ENCODE measurements at places on chromosomes 3 and 15.

GRCh38 chr3:134090031-134090430 lies 60.3 kb upstream of the SLCO2A1 start:
- no peak for DNase-seq

GRCh38 chr3:18372786-18373405 lies 52.2 kb downstream of the SATB1 start:
- DNase-seq = no peak

GRCh38 chr3:196131921-196132320 lies 50.0 kb upstream of the TFRC start:
- no peak for DNase-seq

GRCh38 chr15:80530737-80531365 lies 126.7 kb downstream of the ARNT2 start:
- DNase-seq = no peak

- no peak for DNase-seq
Measured at GRCh38 chr3:131705099-131705498, 202.3 kb upstream of the MRPL3 start.

DNA sequence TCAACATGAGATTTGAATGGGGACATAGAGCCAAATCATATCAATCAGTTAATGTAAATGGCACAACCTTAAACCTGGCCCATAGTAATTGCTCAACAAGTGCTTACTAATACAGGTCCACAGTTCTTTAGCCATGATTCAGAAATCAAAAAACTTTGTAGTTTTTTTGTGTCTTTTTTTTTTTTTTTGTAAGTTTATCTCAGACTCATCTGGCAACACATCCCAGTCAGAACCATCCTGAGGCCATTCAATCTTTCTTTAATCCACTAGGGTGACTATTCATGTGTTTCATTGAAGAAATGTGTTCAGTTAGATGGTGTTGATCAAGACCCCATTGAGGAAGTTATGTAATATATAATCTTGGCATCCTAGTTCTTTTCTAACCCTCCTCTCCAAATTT lies 65.4 kb downstream of the ABI3BP start:
- DNase-seq = no peak

DNA sequence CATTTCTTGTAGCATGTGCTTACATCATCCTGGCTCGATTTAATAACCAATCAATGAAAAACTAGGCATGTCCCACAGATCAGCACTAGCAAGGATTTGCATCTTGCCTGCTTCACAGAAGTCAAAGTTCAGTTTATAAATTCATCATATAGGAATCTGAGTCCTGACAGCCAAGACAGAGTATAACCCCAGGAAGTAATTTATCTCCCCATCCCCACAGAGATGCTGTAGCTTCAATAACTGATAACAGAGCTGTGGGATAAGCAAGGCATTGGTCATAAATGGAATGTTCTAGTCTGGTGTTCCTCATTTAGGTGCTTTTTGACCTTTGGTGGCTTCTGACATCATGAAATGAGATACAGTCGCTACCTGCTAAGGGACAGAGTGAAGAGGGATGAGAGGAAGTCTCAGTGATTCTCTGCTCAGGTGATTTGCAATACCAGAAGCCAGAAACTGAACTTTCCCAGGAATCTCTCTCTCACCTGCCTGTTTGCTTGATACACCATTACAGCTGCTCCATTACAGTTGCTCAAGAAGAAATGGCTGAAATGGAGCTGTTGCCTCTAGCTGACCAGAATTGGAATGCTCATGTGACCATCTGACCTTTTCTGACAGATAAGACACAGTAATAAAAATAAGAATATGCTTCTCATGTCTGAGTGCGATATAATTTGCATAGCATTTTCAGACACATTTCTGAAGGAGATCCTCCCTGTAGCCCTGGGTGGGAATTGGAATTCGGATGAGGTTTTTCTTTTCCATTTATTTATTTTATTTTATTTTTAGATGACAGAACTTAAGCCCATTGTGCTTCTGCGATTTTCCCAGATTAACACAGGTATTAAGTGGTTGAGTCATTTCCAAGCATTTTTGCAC lies 217.1 kb upstream of the KCNMB2 start:
- DNase-seq = no peak

- DNase-seq = no peak
Measured at GRCh38 chr3:30069056-30069455, 537.3 kb upstream of the TGFBR2 start.

DNA sequence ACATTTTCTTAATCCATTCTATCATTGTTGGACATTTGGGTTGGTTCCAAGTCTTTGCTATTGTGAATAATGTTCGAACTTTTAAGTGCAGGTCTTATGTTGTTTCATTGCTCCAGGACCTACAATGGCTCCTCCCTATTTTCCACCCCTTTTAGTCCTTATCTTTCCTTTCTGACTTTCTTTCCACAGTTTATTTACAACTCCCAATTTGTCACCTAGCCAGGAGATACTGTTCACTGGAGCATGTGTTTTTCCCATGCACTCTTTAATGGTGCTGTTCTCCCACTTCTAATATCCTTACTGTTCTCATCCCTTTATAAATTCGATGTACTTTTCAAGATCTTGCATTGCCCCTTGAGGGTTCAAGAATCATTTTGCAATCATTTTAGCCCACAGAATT lies 290.0 kb downstream of the WDR72 start:
- no peak for DNase-seq

- DNase-seq = no peak
Measured at GRCh38 chr3:55190331-55190730, 262.5 kb upstream of the LRTM1 start.

DNA sequence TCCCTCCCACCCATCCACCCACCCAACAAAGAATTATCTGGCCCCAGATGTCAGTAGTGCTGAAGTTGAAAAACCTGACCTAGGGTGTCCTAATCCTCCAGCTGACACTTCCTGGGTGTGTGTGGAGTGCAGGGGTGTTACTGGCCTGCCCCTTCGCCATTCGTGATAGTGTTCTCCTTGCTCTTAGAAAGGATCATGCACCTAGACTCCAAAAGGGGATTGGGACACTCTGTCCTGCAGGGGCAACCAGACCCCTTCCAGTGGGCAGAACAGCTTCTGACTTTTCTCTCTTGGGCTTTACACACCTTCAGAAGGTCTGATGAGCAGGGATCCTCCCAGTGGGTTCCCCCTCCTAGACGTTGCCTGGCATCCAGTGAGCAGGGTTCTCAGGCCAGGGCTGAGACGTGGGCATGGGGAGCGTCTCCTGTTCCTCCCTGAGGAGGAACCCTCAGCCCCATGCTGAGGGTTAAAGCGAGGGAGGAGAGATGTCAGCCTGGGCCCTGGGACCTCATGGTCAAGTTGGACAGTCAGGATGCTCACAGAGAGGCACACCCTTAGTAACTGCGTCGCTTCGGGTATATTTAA lies 75.0 kb downstream of the AAGAB start:
- DNase-seq = no peak

- no peak for DNase-seq
Measured at GRCh38 chr3:111311709-111312235, 230.2 kb upstream of the CD96 start.

GRCh38 chr3:193910886-193911738 lies 224.8 kb upstream of the HES1 start:
- no peak for DNase-seq

DNA sequence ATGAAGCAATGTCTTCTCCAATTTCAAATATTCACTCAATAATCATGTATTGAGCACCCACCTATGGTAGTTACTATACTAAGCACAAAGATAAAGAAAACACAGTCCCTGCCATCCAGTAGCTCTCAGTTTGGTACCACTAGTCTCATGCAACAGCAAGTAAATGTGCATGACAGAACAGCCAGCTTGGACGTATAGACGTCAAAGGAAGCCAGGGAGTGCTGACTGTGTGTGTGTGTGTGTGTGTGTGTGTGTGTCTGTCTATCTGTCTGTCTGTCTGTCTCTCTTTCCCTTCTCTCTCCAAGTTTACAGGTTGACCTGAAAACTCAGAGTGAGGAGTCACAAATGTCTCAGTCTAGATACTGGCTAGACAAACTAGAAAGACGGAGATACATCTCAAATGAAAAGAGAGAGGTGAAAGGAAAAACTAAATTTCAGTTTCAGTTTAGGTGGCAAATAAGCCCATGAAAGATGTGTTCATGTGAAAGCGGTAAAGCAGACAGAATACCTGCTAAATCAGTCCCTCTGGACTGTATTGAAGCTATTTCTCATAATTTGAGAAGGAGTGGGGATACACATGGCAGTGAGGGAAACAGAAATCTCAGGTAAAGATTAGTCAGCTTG lies 141.1 kb upstream of the PTPRG start:
- DNase-seq = no peak

DNA sequence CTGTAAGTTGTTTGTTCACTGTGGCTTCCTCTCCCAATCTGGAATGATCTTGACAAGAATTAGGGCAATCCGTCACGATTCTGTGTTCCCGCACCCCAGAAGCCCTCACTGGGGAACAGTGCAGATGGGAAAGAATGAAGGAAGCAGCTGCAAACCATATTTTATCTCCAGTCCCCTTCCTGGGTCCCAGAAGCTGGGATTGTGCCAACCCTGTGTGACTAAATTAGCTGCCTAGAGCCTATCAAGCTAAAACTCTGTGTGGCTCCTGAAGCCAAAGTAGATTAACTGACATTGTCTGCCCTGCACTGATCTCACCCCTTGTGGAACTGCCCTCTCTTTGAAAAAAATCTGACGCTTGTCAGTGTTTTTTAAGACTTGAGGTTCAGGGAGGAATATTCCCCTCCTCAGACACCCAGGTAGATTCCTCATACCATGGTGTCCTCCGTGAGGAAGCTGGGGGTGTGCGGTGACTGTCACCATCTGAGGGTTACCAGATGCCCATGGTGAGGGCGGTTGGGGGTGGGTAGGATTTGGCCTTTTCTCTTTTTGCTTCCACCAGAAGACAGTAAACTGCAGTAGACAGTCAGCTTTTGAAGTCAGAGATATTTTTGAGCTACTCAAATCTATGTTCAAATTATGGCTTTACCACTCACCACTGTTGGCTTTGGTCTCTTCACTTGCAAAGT lies 358.3 kb upstream of the TPM1 start:
- no peak for DNase-seq

GRCh38 chr15:67652586-67652985 lies 110.1 kb downstream of the MAP2K5 start:
- DNase-seq = no peak

DNA sequence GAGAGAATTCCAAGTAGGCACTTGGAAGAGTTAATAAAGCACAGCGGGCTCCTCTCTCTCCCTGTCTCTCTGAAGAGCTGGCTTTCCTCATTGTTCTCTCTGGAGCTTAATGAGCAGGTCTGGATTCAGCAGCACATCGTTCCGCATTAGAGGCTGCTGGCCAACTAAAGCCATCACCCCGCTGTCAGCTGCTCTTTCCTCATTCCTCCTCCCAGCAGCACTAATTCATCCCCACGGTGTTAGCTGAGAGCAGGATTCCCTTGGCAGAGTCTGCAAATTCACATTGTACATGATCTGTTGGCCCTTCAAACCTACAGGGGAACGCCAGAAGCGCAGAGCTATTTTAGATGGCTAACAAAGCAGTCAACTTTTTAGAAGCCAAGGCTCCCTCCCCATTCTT lies 44.2 kb downstream of the SGO1 start:
- DNase-seq = no peak

DNA sequence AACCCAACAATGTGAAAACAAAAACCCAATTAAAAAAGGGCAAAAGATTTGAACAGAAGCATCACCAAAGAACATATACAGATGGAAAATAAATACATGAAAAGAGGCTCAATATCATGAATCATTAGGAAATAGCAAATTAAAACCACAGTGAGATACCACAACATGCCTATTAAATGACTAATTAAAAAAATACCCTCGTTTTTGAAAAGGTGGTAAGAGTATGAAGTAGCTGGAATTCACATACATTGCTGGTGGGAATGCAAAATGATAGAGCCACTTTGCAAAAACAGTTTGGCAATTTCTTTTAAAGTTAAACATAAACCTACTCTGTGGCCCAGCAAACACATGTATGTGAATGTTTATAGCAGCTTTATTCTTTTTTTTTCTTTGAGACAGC lies 75.8 kb downstream of the B3GNT5 start:
- DNase-seq = no peak

DNA sequence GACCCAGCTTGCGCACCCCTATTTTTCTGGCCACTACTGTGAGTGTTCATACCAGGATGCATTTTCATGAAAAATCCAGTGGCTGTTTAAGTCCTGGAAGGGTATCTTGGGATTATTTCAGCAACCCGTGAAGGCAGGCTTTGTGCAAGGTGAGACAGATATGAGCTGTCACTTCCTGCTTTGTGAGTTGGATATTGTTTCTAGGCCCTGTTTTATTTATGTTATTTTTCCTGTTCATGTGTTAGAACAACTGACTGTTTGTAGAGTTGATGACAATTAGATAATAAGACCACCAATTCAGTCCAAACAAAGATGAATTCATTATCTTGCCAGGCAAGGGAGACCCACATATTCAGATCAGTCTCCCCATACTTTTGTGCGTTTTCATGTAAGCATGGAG lies 42.5 kb downstream of the ZBTB38 start:
- no peak for DNase-seq

DNA sequence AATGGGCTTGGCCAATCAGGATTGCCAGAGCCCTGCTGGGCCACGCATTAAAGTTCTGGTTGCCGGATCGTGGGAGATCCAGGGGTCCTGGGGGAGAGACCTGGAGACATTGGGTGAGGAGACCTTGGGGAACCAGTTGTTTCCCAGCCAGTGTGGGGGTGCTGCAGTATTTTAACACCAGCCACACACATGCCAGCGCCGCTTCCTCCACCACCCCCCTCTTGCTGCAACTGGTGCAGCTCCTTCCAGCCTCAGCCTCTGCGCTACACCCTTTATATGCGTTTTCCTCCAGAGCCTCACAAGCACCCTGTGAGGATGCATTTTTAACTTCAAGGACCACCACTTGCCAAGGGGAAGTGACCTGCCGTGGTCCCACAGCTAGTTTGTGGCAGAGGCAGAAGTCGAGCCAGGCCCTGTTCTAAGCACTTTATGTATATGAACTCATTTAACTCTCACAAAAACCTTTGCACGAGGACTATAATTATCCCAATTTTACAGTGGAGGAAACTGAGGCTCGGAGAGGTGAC lies 29.4 kb upstream of the GRIP2 start:
- DNase-seq = no peak
